ENCODE measurements at places on chromosomes 4 and X. TPM values are rescaled to one million over a fixed set of nuclear protein-coding genes. Genes with fewer than 3 reads are reported as not detected.

GRCh38 chrX:43500996-43501694 is 155.0 kb upstream of the MAOA start:
- ATAC-seq: no peak

GRCh38 chr4:3186609-3187008 is 62.4 kb upstream of the MSANTD1 start:
- ATAC-seq: no peak

- no peak for ATAC-seq
These were observed 62.9 kb downstream of the MID1IP1 start for GRCh38 chrX:38864165-38864564.

Gene ASMT
- 0.82 TPM for total RNA-seq

Gene MAGEE2
- total RNA-seq: 1.2 TPM

Gene CLIC2
- total RNA-seq: 5.9 TPM

Gene IL2RG
- 0.31 TPM for total RNA-seq

DNA sequence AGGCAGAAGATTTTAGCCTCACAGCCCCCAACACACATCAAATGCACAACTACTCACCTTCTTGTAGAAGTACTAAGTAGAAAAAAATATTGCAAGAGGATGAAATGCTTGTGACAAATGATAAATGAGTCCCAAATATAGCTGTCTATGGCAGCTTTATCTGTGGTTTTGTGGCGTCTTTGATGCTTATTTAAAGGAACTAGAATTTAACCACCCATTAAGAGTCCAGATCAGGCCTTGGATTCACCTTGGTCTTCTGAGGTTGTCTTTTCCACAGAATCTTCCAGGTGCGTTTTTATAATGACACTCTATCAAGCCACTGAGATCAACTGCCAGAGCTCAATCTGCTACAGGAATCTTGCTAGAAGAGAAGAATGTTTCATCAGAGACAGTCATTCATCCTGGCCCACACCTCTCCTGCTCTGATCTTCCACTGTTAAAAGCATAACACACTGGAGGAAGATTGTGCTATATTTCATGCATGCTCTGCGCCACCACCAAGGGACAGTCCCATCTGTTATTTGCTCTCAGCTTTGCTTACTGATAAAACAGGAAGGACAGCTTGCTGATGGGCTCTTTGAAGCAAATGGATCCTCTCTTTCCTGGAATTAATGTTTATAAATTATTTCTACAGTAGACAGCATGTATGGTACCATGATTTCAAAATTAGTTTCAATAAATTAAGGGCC is 144.1 kb downstream of the SLC7A11 start:
- ATAC-seq: peak; percentile 95

GRCh38 chr4:101418466-101418865 is 71.1 kb upstream of the PPP3CA start:
- ATAC-seq: no peak

Gene CXCL1
- total RNA-seq: 0.28 TPM

Gene PLK4
- 3.6 TPM for total RNA-seq

- ATAC-seq: no peak
These were observed 235.3 kb downstream of the AR start for GRCh38 chrX:67779099-67779498.

Gene CFAP97
- total RNA-seq: 56.9 TPM

- ATAC-seq: no peak
These were observed 7.0 kb downstream of the HTRA3 start for GRCh38 chr4:8276358-8277240.

Gene ADAM29
- total RNA-seq: 0.59 TPM

DNA sequence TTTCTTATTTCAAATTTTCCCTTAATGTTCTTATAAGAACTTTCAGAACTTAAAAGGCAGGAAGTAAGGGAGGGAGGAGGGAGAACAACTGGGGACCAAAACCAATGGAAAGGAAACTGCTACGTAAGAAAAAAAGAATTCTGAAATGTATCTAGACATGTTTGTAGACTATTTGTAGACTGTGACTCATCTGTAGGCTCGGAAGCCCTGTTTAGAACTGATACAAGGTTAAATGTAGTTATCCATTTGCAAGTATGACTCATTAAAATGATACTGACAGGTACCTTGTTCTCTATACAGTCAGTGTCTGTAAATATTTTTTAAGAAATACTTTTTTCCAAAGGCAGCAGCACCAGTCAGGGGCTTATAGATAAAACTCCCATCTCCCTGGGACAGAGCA is 202.0 kb downstream of the DHX15 start:
- peak; percentile 40 for ATAC-seq

- no peak for ATAC-seq
These were observed 182.9 kb upstream of the NHS start for GRCh38 chrX:17192106-17192505.

Gene SHOX
- total RNA-seq: 1.0 TPM

DNA sequence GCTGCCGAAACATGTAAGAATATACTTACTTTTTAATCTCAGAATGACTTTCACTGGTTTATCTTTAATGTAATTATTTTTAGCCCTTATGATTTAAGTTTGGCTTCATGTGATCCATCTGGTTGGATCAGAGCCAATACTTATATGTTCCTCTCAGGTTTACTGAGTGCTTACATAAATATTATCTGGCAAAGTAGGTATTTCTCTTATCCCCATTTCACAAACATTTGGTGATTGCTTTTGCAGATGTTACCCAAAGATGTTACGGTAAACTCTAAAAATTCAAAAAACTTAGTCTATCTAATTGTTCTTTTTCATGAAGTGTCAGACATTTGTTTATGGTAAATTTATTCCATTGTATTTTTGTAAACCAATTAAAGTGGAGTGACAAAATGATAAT is 115.0 kb upstream of the TLL1 start:
- no peak for ATAC-seq

DNA sequence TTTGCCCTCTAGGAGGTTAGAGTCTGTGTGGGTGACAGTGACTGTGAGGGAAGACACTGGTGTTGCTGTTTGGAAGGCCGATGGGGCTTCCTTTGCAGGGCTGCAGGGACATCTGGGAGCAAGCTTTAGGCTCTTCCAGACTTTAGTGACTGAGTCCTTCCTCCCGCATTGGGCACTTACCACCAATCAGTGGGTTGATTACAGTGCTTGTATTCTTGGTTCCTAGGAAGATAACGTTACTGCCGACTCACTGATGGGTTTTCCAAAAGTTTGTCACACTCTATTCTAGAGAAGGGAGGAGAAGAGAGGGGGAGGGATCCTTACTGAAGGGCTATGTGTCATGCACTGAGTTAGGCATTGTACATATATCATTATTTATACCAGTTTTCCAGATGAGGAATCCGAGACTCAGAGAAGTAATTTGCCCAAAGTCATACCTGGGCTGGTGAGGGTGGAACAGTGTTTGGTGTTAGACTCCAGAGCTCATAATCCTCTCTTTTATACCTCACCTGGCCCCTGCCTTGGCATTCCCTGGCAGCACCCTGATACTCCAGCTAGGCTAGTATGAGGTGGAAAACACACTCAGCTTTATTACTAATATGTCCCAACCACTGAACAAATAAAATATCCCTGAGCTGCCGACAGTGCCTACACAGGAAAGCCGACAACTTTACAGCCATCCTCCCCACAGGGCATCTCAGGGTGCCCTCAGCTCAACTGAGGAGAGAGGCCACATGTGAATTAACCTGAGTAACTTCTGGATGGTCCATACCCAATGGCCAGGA is 3.8 kb downstream of the CHST7 start:
- ATAC-seq: no peak

Gene COL4A6
- total RNA-seq: 1.4 TPM

DNA sequence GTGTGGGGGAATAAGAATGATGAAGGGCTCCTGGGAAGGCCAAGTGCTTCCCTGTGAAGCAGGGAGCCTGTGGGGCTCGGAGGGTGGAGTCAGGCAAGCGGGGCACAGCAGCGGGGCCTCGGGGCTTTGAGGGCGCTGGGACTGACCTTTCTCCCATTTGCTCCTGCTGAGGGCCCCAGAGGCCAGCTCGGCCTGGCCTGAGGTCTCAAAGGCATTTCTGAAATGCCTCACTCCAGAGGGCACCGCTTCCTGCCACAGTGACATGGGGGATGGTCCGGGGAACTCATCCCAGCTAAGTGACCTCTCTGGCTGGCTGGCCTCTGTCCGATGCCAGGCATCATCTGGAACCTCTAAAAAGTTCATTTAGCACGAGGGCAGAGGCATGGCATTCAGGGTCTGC is 98.8 kb upstream of the STX18 start:
- ATAC-seq: no peak

DNA sequence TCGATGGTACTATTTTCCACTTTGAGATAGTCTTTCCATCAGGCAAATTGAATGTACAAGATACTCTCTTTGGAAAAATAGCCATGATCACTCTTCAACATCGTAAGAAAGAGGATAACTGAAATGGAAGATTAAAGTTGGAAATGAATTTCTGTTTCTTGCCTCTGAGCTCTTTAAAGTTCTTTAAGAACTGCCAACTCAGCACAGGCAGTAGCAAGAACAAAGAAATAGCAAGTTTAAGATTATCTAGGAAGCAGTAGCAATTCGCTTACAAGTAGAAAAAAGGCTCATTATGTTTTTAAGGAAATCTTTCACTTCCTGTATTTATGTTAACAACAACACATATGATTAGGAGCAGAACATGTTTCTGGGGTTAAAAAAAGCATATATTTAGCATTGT is 127.6 kb downstream of the CDS1 start:
- ATAC-seq: no peak

DNA sequence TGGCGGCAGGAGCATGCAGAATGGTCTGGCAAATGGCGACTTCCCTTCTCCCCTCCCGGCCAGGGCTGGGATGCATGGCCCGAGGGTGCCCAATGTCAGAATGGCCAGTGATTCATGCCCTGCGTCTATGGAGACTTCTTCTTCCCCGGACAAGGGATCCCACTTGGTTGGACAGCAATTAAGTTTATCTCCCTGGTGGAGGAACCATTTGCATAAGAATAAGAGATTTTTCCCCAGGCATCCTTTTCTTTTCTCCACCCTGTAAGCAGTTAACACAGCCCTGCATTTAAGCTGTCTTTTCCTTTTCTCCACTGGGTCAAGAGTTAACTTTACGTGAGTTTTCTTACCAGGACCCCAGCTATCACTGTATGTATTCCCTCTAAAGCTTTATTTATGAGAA is 856.6 kb downstream of the GLUD2 start:
- no peak for ATAC-seq
